Kidney epithelial cell (primary cell): ENCODE measurements at places on chromosomes 6 and 20. TPM values are rescaled to one million over a fixed set of nuclear protein-coding genes. Genes with fewer than 3 reads are reported as not detected.

DNA sequence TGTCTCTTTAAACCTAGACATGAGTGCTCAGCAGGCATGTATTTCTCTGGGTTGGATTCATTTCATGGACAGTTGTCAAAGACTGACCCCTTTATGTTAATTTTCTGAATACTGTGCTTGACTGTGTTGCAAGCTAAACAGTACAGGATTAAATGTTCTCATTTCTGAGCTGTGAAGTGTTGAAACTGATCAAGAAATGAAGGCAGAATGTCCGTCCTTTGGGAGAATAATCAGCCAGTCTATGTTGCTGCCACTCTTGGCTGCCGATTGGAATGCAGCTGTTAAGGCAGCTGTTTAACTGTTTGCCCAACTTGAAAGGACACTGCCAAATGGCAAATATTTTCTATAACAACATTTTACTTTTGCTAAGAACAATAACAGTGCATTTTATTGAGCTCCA lies 87.3 kb downstream of the CEP57L1 start:
- DNase-seq = no peak

GRCh38 chr6:5677219-5678000 lies 329.3 kb downstream of the NRN1 start:
- DNase-seq = no peak

DNA sequence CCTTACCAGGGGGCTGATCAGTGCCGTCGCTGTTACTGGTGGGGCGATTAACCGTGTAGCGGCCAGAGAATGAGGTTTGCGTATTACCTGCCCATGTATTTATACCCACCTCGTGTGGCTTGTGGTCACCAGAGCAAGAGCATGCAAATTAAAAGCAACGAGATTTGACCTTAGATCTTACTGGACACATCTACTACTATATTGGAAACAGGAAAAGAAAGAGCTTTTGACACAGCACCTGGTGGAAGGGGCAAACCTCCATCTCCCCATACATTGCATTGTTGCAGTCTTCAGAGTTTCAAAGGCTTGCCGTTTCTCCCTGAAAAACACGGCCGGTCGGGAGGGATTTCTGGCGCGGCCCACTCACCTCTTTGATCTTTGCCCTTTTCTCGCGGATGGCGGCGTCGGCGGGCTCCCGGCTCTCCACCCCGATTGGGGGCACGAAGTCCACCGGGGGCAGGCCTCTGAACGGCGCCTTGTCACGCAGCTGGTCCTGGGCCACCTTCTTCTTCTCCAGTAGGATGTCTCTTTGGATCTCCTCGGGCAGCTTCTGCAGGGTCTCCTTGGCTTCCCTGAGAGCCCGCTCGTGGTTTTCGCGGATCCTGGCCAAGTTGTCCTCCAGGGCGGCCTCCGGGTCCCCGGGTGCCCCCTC lies 1.3 kb downstream of the MAN1A1 start:
- no peak for DNase-seq

- no peak for DNase-seq
These were observed 65.5 kb downstream of the ARID1B start for GRCh38 chr6:156842598-156843250.

DNA sequence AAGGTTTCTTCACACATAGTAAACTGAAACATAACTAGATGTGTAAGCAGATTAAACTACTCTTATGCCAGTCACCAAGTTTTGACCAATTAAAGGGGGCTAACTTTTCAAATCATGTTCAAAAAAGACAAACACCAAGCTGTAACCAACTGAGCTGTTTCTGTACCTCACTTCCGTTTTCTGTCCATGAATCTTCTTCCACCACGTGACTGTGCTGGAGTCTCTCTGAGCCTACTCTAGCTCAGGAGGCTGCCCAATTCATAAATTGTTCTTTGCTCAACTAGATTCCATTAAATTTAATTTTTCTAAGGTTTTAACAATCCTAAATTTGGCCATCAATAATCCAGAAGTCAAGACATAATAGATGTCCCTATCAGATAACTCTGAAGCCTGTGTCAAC lies 229.4 kb downstream of the FNDC1 start:
- no peak for DNase-seq

GRCh38 chr20:52251136-52251700 lies 59.6 kb upstream of the ZFP64 start:
- DNase-seq = no peak

GRCh38 chr20:33753763-33754162 lies 22.0 kb downstream of the ZNF341 start:
- DNase-seq = no peak

- DNase-seq = no peak
These were observed 37.7 kb upstream of the SYNCRIP start for GRCh38 chr6:85680388-85680787.

DNA sequence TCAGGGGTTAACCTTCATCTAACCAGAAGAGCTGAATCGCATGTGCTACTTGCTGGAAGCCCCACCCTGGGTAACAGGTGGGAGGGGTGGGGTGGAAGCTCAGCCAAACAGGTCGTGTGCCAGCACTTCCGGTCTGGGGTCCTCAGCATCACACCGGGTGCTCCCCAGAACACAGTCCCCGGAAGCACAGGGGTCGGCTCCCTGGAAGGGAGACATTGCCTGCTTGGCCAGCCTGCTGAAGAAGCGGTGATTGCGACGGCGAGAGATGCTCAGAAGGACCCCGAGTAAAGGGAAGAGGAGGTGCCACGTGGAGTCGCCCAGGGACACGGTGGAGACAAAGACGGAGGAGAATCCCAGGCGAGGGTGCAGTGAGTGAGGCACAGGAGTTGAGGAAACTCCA lies 36.5 kb downstream of the MYT1 start:
- DNase-seq = no peak

- no peak for DNase-seq
These were observed 9.9 kb downstream of the ADIG start for GRCh38 chr20:38590676-38591473.

ATP5F1E gene
- total RNA-seq = 26.9 and 33.8 TPM in 2 replicates

BPI gene
- not detected in 2 replicates for total RNA-seq

GRCh38 chr6:148497257-148497656 lies 154.6 kb downstream of the SASH1 start:
- DNase-seq = no peak

- DNase-seq = no peak
These were observed 190.2 kb downstream of the EDN1 start for GRCh38 chr6:12480379-12480778.

DNA sequence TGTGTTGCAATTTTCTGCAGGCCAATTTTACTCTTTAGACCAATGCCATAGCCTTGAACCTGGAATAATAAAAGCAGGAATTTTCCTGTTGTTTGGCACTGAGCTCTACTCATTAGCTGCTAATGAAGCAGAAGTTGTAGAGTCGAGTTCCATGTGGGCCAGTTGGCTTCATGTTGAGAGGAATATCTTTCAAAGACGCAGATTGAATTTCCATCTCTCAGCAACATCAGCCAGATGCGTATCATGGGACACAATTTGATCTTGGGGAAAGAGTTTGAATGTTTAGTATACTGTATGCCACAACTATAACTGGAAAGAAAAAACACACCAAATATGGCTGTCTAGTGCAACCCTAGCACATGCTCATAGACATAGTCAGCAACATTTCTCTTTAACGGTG lies 259.6 kb downstream of the BCKDHB start:
- no peak for DNase-seq

HSP90AB1 gene
- 1,065 and 1,294 TPM in 2 replicates for total RNA-seq

DNA sequence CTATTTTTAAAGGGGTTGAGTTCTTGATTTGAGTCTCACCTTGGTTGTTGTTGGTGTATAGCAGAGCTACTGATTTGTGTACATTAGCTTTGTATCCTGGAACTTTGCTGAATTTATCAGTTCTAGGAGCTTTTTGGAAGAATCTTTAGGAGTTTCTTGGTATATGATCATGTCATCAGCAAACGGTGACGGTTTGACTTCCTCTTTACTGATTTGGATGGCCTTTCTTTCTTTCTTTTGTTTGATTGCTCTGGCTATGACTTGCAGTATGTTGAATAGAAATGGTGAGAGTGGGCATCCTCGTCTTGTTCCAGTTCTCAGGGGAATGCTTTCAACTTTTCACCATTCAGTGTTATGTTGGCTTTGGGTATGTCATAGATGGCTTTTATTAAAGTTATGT lies 64.0 kb downstream of the CDYL start:
- no peak for DNase-seq
